ENCODE measurements at places on chromosomes 5 and 9.
A peak's percentile ranks its signal among the peaks of the same experiment; 100 is the strongest.

GRCh38 chr5:30994176-30994575 lies 199.3 kb upstream of the CDH6 start:
- DNase-seq, result no peak

GRCh38 chr5:135973323-135974020 lies 18.7 kb upstream of the LECT2 start:
- DNase-seq, result peak; percentile 76

DNA sequence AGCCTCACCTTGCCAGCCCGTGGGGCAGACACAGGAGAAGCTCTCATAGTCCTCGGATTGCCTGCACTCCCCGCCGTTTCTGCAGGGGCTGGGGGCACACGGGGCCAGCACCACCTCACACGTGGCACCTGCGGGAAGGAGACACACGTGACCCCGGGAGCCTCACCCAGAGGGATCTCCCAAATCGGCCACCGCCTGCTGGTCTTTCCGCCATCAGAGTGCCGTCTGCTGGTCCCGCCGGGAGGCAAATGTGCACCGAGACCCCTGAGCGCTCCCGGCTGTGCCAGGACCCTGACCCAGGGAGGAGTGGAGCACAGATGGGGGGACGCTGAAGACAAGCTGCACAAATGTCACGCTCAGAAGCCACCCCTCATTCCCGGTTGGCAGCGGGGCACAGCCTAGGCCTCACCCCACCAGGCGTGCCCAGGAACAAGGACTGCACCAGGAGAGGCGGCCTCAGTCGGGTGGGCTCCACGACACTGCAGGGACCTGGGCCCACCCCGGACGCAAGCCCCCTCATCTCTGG lies 28.4 kb upstream of the SEC16A start:
- DNase-seq, result no peak

GRCh38 chr9:126814091-126814490 lies 9.3 kb downstream of the ZBTB43 start:
- no peak for DNase-seq

DNA sequence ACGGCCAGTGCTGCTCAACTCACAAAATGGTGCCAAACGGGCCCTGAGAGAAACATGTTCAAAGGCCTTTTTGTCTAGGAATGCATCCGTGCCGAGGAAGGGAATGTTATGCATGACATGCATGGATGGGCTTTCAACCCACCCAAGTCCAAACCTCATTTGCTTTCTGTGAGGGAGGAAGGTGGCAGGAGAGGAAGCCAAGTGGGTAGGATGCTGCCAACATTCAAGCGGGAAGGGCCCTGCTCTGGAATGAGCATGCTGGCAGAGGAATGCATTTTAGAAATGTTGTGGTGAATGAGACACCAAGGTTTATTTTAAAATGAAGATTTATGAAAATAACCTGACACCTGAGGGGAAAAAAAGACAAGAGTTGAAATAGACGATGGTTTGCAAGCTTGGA lies 479.1 kb downstream of the CCDC171 start:
- no peak for DNase-seq

DNA sequence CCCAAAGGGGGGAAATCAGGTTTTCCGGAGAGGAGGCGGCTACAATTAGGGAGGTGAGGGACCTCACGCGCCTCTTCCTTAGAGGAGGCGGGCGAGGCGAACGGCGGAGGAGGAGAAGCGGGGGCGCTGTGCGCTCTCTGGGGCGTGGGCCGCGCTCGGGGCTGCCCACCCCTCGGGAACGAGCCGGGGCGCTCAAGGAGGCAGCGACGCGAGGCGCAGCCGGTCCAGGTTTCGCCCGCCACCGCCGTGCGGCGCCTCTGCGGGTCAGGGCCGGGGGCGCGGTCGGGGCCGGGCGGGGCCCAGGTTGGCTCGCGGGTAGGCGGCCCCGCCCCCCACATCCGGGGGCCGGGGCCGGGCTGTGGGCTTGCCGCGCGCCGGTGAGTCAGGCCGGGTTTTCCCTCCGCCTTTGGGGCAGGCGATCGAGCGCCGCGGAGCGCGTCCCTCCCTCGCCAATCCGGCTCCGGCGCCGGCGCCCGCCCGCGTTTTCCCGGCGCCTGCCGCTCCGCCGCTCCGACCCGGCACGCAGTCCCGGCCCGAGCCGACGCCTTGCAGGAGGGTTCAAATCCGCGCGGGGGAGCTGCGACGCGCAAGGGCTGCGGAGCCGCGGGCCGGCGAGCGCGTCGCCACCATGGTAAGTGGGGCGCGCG lies at the start of gene N4BP3:
Gene N4BP3, plus strand, starts transcription at position 392 of the 647 bp plus-strand sequence. CDS start 6,052 bp downstream, outside the sequence.
- DNase-seq, result peak; percentile 21

DNA sequence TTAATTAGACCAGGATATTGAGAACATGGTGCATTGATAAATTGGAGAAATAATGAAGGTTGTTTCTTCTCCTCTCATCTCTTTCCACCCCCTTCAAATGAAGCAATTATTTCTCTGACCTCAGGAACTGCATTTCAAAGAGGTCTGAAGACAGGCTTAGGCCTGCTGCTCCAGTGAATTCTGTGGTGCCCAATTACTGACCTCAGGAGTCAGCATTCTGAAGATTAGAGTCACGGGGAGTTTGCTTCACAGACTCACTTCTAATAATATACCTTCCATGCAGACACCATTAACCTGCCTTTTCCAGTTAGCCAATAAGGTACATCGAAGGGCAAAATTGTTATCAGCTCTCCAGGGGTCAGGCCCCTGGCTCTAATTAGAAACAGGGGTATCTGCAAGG lies 270.9 kb downstream of the GAS1 start:
- peak; percentile 25 for DNase-seq

DNA sequence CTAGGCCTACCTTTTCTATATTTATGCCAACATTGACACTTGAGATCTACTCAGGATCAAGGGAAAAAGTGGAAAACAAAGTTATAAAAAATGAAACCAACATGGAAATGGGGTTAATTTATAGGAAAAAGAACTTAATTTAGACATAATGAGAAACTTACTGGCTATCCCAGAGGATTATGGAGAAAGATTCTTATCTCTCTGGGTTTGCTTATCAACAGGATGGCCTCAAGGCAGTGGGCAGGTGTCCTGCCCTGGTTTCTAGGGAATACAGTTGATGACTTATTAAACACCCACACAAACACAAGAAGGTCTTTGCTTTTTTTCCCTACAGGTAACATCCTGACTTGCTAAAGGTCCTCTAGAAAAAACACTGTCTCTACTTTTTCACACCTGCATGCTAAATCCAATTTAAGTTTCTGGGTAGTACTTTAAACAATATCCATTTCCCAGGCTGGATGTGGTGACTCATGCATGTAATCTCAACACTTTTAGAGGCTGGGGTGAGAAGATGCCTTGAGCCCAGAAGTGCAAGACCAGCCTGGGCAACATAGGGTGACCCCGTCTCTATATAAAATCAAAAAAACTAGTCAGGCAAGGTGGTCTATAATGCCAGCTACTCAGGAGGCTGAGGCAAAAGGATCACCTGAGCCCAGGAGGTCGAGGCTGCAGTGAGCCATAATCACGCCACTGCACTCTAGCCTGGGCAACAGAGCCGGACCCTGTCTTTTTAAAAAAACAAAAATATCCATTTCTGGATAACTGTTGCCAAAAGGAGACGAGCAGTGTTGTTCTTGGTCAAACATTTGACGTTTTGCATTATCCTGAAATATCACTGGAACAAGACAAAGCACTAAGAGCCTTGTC lies 6.6 kb upstream of the ZNF608 start:
- no peak for DNase-seq

GRCh38 chr5:151298063-151298855 lies 5.3 kb downstream of the SLC36A3 start:
- DNase-seq, result no peak

DNA sequence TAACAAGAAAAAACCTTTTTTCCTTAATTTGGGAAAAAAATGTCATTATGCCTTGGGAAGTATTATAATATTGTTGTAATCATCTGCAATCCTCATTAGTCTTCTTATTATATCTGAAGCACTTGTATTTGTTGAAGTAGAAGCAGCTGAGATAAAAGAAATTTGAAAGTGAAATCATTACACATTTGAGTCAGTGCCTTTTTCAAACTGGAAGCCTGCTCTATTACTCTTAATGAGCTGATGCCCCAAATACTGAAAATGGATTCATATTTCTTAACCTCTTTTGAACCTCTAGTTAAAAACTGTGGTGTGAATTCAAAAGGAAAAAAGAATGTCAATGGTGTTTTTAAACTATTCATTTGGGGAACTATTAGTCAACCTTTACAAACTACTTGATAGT lies 1027.7 kb downstream of the NR2F1-AS1 start:
- no peak for DNase-seq

DNA sequence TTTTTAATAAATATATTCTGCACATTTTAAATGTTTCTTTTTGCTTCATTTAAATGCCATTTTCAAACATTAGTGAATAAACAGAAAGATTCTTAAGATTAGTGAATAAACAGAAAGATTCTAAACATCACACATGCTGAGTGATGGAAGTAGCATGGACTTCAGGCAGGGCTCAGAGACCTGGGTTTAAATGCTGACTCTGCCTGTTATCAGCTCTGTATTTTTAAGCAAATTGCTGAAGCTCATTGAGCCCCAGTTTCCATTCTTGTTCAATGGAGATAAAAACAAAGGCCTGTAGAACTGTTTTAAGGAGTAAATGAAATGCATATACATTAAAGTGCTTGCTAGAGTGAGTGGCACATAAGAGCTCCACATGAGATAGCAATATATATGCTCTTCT lies 8.1 kb upstream of the LVRN start:
- DNase-seq, result no peak

- DNase-seq, result no peak
Observed at GRCh38 chr9:68498816-68499215, 41.9 kb downstream of the TMEM252 start.

DNA sequence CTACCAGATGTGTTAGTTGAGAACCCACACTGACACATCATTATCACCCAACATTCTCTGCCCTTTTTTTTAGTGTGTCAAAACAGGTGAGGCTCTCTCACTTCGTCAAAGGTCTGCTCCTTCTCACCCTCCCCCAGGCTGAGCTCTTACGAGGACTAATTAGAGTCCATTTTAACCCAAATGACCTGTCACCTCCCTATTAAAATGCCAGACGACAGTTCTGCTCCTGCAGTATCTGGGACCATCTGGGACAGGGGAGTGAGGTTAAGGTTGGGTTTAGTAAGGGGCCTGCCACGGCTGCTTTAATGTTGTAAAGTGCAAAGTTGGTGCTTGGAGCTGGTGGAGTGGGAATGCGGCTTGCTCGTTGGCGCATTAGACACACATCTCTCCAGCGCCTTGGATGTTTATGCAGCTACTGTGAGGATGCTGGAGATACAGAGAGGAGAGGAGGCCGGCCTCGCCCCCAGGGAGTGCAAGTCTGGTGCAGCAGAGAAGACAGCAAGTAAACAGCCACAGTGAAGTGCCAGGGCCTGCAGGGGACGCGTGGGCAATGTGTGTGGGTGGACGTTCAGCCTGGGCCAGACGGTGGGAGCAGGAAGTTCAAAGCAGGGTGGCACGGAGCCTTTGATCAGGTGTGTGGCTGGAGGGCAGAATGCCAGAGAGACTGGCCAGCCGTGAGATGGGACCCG lies 96.2 kb downstream of the C9orf50 start:
- DNase-seq, result no peak

DNA sequence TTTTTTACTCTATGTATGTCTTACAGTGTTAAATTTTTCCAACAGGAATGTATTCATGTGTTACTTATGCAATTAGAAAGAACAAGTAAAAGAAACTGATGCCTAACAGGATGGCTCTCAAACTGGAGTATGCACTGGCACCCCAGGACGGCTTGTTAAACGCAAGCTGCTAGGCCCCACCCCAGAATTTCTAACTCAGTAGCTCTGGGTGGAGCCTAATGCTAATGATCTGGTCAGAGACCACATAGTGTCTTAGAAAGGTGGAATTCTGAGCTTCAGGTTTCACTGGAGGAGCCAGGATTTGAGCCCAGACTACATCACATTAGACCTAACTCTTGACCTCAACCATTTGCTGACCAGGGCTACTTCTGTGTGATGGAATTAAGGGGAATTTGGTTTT lies 34.4 kb downstream of the SHC3 start:
- DNase-seq, result no peak

- peak; percentile 22 for DNase-seq
Observed at GRCh38 chr9:114366334-114367128, 21.3 kb downstream of the AKNA start.

GRCh38 chr9:24189986-24190385 lies 355.7 kb downstream of the IZUMO3 start:
- DNase-seq, result no peak

DNA sequence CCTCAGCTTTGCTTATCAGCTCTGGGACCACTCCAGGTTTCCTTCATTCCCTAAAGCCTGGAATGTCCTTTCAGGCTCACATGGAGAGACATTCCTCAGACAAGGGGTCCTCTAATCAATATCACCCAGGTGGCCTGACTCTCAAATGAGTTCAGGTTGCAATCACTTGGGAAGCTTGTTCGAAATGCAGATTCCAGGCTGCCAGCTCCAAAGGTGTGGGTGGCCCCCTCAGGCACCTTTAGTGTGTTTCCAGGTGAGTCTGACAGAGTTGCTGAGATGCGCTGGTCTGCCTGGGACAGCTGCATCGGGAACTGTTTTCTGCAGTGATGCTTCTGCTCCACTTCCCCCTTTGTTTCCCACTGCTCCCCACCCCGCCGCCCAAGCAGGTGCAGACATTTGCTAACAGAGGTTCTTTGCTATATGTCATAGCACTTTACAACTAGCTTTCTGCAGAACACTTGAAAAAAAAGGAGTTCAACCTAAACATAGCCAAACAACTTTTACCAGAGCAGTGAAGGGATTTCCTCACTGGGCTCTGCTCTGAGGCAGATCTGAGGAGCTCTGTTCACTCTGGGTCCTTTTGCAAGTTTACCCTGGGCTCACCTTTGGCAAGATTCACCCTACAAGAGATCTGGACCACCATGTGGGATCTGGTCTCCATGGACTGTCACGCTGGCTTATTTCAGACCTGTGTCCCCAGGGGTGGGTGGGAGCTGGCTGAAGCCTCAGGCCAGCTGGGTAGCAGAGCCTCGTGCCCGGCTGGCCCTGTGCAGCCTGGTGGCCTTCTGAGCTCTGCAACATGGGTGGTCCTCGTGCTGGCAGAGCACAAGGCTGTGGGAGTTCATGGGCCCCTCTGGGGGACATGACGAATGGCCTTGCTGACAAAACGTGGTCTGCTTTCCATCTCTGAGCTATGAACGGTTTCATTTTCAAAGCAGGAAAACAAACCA lies 539.6 kb downstream of the CCDC171 start:
- no peak for DNase-seq

DNA sequence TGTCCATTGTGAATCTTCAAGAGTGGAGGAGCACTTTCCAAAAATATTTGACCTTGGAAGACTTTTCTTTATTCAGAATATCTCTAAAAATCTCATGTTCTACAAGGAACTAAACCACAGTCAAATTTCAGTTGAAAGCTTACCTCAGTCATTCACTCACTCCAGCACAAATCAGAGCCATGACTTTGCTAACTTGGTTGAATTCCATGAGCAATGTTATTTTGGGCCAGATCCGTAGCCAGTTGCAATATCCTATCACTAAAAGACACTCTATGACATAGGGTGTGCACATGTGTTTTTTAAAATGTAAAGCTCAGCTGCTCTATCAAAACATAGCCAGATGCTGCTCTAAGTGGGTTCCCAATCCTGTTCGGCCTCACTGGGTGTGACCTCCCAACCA lies 156.1 kb upstream of the ANKRD55 start:
- no peak for DNase-seq

All from large intestine (tissue), 12 donors.